ENCODE measurements at places on chromosomes 13 and 19.

DNA sequence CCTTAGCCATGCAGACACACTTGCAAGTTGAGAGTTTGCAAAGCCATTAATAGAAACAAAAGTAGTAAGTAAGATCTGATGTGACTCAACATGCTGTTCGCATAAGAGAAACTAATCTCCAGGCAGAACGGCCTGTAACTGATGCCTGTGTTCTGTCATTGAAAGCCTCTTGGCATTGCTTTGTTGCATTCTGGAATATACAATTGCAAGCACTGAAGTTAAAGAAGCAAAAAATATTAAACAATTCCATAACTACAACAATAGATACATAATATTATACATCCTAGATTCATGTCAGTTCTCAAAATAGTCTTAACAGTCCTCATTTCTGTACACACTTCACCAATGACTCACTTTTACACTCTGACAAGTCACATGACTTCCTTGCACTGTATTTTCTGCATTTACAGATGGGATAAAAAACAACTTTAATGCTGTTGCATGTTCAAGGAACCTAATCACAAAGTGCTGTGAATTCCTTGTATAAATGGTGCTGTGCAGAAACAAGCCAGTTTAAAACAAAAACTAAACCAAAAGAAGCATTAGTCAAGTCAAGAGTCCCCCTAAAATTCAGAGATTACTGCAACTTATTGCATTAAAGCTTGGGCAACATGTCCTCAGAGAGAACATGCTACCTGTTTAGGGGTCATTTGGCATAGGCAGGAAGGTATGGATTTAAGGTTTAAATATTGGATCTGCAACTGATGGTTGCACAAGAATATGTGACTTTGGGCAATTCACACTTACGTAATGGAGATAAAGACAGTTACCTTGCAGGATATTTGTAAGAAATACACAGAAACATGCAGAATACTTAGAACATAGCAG lies 79.5 kb upstream of the SERP2 start:
- DNase-seq, result no peak

DNA sequence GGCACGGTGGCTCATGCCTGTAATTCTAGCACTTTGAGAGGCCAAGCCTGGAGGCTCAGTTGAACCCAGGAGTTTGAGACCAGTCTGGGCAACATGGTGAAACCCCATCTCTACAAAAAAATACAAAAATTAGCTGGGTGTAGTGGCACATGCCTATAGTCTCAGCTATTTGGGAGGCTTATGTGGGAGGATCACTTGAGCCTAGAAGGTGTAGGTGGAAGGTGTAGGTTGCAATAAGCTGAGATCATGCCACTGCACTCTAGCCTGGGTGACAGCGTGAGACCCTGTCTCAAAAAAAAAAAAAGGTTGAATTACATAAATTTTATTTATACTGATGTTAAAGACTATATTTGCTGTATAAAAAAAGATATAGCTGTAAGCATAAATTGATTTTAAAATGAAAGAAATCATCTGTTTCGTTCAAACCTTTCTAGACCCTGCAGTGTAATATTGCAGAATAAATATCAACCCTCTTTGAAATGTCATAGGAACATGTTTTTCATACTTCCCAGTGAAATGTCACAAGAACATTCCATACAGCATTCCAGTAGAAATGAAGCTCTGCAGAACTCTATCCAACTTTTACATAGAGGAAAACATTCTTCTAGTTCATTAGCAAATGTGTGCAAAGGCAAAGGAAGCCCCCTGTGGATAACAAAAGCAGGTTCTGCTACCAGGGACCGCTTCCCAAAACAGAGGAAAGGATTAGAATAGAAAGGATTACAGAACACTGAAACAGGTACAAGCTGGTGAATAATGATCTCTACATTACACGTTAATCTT lies 76.0 kb downstream of the CAB39L start:
- DNase-seq, result no peak

- DNase-seq, result peak; percentile 47
Observed at GRCh38 chr19:42150911-42151361, 18.7 kb upstream of the POU2F2 start.

GRCh38 chr19:43504426-43505185 lies at the start of gene PHLDB3:
Gene PHLDB3 (minus strand): TSS chr19:43504746. CDS start chr19:43504118, 628 bp downstream.
- DNase-seq, result peak; percentile 7

GRCh38 chr19:57720878-57721277 lies 6.5 kb downstream of the ZNF671 start:
- DNase-seq, result no peak

GRCh38 chr13:45479661-45480060 lies 14.9 kb downstream of the COG3 start:
- no peak for DNase-seq

DNA sequence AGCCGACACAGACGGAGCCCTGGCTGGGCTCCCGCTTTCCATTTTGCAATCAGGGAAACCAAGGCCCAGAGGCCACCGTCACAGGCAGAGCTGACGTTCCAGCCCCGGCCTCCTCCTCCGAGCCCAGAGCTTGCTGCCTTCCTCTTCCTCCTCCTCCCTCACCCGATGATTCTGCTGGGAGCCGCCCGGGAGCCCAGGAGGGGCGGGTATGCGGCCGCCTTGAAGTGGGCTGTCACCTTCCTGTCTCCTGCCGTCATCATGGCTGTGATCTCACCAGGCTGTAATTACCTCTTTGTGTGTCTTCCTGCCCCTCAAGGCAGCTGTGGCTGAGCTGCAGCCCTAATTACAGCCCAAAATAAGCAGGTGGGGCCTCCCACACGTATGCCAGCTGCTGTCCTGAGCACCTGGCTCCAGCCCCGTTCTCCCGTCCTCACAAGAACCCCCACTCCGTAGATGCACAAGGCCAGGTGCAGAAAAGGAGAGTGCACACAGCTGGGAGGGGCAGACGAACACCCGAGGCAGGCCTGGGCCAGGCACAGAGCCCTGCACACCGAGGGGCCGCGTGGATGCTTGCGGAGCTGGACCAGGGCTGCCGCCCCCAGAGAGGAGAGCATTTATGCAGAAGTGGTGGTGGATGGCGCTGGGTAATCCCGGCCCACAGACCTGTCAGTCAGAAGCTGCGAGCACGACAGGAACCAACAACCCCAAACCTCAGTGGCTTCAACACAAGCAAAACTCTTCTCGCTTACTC lies 4.0 kb downstream of the TPGS1 start:
- peak; percentile 91 for DNase-seq

DNA sequence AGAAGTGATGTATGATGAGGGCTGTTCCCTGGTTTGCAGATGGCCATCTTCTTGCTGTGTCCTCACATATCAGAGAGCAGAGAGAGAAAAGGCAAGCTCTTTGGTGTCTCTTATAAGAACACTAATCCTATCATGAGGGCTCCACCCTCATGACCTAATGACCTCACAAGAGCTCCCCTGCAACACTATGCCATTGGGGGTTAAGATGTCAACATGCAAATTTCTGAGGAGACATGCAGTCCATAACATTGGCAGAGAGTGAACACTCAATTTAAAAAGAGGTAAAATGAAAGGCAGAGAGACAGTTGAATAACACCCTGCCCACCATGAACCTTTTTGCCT lies 10.9 kb downstream of the FAM187B start:
- no peak for DNase-seq

- DNase-seq, result no peak
Observed at GRCh38 chr13:43006893-43007631, 15.0 kb upstream of the EPSTI1 start.

DNA sequence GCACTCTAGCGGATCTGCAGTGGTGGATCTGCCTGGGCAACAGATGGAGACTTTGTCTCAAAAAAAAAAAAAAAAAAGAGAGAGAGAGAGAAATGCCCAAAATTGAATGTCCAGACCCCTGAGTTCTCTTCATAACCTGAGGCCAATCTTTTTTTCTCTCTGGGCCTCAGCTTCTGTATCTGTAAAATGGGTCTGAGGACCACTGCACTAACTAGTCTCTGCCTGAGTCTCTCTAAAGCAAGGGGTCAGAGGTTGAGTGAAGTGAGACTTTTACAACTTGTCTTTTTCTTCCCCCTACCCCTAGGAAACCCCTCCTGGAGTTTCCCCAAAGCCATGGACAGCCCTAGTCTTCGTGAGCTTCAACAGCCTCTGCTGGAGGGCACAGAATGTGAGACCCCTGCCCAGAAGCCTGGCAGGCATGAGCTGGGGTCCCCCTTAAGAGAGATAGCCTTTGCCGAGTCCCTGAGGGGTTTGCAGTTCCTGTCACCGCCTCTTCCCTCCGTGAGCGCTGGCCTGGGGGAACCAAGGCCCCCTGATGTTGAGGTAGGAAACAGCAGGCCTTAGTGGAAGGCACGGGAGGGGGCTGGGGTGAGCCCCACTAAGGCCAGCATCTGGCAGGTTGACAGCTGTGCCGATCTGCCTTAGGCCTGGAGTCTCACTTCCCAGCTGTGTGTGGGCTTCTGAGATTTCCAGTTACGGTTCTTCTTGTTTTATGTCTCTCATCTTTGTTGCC lies 1.8 kb downstream of the TMEM91 start:
- no peak for DNase-seq

DNA sequence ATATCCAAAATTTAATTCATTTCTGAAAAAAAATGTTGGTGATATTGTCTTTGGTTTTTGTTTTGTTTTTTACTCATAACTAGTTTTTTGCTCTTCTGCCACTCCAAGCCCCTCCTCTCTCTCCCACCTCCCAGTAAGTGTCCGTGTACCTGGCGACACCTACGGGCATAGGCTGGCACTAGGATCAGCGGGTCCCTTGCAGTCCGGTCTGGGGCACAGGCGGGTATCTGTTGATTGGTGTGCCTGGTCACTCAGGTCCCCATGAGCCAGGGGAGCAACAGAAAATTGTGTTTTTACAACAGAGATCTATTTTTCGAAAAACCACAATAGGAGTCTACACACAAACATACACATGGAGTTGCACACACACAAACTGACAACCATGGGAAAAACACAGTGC lies 104.8 kb downstream of the ZIC5 start:
- no peak for DNase-seq

DNA sequence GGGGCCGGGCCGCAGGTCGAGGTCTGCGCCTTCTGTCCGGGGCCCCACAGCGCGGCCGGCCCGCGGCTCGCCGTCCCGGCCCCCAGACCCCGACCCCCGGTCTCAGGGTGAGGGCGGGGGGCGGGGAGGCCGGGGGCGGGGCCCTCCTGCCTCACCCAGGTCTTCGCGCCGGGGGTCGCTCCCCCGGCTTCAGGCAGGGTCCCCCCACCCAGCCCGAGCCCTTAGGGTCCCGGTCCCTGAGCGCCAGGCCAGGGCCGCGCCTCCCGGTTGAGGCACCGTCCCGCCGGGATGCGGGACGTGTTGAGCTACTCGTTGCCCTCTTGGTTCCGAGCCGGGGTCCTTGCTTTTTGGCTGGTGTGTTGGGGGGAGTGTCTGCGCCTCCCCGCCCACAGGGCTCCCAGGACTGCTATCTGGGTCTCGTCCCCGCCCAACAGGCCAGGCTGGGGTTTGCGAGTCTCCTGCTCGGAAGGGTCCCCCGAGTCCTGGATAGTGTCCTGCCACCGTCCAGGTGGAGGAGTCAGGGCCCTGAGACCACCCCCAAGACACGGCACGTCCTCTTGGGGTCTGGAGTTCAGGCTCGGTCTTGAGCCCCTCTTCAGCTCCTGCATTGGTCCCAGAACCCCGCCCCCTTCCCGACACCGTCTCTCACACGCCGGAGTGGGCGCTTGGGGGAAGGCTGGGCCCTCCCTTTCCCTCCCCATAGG lies 452 bp downstream of the PIAS4 start:
- DNase-seq, result peak; percentile 1

DNA sequence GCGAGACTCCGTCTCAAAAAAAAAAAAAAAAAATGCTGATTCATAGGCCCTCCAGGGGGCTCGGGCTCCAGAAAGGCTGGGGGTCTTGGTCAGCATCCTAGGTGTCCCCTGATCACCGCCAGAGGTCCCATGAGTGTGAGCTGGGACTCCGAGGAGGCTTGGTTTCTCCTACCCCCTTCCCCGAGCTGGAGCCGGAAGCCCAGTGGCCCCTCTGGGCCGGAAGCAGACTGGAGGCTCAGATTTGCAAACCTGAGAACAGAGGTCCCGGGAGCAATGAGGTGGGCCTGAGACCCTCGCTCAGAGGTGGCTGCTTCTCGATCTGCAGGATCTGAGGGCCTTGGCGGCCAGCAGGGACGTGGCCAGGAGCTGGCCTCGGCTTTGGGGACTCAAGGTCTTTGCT lies 41.5 kb downstream of the EFNA2 start:
- DNase-seq, result no peak

GRCh38 chr19:1470305-1471009 lies 8.6 kb downstream of the C19orf25 start:
- DNase-seq, result no peak

DNA sequence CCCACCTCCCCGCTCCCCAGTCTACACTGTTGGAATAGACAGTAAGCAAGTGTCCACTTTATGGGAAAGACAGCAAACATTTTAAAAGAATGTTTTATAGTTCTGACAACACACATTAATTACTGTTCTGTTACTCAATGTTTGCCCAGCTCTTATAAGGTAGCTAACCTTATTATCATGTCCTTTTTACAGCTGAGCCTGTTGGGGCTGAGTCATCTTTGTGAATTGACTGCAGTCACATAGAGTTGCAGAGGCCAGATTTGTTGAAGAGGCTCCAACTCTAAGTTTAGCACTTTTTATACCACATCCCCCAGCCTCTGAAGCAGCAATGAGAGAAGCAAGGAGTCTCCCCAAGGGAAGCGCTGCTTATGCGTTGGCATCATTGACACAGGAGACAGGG lies 76.2 kb downstream of the C13orf42 start:
- DNase-seq, result peak; percentile 28

Data from NCI-H1092 treated with DMSO at 0.1 percent for 48 hours (cell line).